MCF 10A (cell line): ENCODE measurements at places on chromosomes 13 and 19.

GRCh38 chr19:51559240-51559639, 11.8 kb upstream of the ZNF175 start:
- DNase-seq, result no peak

- peak; percentile 51 for DNase-seq
Observed at GRCh38 chr19:39192846-39193245, 3.9 kb upstream of the NCCRP1 start.

GRCh38 chr13:79775830-79776229, 294.9 kb downstream of the NDFIP2 start:
- DNase-seq, result peak; percentile 58

DNA sequence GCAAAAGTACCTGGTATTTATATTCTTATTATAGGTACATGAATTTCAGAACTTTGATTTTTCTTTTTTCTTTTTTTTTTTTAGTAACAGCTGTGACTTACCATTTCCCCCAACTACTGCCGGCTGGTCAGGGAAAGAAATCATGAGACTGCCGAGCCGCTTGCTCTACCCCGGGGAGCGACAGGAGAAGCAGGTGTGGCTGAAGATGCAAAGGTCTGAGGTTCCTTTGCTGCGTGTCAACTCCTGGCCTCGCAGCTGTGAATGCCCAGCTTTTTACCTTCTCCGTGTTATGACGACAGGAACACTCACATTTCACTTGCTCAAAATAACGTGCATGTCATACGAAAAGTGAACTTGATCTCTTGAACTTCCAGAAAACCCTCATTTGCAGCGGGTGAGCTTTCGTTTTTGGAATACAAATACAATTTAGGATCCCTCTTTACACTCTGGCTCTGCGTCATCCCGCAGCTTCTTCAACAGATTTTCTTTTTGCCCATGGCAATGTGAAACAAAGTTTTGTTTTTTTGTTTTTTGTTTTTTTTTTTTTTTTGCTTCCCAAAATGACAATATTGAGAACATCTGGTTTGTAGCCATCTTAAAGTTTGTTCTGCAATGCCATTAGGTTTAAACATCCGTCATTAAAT, 117.9 kb downstream of the EFNB2 start:
- no peak for DNase-seq

GRCh38 chr19:37982655-37983054, 75.6 kb downstream of the SIPA1L3 start:
- no peak for DNase-seq

GRCh38 chr13:37290716-37291505, 185.4 kb upstream of the CSNK1A1L start:
- DNase-seq, result no peak
